ENCODE measurements at places on chromosomes 11 and 22.

DNA sequence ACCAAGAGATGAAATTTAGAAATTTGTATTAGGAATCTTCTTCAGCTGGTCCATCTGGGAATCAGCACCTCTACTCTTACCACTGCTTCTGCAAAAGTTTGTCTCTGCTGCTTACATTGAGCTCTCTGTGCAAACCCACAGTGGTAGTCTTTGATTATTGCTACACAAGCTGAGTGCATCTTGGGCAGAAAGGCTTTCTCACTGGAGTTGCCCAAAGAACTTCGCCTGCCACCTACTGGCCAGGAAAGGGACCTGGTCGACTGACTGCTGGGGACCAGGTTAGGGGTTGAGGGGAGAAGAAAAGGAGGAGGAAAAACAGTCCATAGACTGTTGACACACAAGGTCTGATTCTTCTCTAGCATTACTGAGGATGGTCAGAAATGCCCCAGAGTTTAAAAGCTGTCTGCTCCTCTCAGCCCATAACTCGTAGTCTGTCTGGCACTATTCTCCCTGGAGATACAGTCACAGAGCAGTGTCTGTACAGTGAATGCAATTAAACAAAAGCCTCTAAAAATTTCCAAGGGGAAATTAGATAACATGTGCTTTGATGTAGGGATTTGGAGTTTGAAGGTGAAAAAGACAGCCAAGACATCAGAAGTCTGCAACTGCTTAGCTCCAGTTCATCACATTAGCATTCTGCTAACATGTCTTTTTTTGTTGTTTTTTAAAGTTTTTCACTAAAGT, 215.0 kb upstream of the CTSC start:
- DNase-seq, result no peak

DNA sequence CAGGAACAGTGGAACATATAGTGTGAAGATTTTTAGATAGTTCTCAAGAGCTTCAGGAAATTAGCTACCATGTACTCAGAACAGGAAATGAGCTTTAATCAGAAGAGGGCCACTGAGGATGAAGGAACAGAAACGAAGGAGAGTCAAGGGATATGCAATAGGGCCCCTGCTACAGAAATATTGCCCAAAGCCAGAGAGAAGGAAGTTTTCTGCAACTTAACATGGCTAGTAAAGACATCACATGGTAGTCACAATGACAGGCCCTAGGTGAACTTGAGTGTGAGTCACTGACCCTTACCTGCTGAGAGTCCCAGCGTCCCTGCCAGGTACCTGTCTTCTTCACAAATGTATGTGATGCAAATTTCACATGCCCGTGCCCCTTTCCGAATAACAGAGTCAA, 25.2 kb upstream of the CARD16 start:
- no peak for DNase-seq

GRCh38 chr22:43630451-43630850, 181.7 kb downstream of the EFCAB6 start:
- DNase-seq, result no peak

GRCh38 chr22:41147722-41148121, 55.3 kb downstream of the EP300 start:
- DNase-seq, result no peak

DNA sequence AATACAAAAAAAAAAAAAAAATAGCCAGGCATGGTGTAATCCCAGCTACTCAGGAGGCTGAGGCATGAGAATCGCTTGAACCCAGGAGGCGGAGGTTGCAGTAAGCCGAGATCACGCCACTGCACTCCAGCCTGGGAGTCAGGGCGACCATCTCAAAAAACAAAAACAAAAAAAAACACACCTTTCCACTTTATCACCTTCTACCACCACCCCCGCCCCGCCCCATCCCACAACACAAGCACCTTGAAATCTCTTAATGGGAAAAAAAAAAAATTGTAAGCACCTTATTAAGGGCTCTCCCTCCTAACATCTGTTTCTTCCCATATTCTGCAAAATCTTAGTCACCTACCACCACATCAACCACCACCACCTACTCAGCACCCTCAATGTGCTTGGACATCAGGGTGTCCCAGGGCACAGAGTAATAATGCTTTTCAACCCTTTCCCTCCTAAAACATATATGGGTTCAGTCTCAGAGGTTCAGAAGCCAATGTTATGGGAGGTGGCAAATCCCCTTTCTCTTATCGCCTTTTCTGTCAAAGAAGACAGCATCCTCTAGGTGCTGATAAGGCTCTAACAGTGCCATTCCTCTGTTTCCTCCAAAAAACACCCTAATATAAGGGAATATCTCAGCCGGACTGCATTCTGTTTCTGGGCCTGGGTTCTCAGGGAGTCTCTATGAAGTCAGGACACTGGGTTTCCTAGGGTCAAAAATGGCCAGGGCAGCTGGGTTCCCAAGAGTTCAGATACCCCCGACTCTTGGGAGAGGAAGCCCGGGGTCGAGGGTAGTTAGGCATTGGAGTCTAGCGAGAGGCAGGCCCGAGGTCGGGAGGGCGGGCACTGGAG, 718 bp downstream of the INTS5 start:
- no peak for DNase-seq

- no peak for DNase-seq
These were observed 15.4 kb downstream of the XRCC6 start for GRCh38 chr22:41636467-41636866.

DNA sequence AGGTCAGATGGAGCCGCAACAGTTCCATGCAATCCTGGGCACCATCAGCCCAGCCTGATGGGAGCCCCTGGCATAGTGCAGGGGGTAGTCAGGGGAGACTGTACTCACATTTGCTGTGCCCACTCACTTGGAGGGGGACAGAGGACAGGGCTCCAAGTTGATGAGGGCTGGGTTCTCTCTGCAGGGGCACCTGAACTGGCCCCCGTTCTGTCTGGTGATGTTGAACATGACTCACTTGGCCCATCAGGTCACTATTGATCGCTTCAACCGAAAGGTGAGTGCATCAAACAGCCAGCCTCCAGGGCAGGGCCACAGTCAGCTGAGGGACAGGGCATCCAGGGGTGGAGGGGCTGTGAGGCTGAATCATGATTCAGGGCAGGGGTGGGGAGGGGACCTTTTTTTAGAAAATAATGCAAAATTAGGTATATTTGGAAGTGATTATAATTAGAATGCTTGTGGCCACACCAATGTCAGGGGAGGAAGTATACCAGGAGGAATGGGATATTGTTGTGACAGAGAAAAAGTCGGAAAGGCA, 66.4 kb downstream of the OTOG start:
- no peak for DNase-seq

DNA sequence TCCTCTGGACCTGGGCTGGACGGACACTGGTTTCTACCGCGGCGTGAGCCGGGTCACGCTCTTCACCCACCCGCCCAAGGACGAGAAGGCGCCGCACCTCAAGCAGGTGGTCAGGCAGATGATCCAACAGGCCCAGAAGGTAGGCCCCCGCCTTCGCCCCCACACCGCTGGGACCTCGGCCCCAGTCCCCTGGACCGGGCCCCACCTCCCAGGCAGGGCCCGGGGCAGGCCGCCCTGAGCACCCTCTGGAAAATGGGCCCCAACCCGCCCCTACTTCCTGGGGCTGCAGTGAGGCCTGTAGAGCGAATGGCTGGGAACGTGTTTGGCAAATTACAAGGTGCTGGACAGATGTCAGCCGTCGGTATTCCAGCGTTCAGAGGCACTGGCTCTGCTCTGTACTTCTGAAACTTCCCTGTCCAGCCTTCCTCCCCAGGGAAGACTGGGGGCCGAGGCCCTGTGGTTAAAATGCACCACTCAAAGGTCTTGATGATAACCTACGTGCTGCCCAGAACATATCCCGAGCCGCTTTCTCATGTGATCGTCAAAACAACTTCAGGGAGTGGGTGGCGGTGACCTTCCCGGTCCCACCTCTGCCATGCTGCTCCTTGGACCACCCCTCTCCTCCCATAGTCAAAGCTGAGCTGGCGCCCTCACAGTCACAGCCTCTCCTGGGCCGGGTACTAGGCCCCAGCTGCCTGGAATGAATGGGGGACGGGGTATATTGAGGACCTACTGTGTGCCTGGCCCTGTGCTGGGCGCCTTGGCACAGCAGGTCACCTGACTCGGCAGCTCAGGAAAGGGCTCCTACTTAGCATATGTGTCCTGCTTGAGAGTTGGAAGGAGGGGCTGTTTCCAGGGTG, 869 bp downstream of the FAM83F start:
- DNase-seq, result no peak
